ENCODE measurements at places on chromosomes 11 and 22. TPM values are rescaled to one million over a fixed set of nuclear protein-coding genes. Genes with fewer than 3 reads are reported as not detected.

- no peak for ATAC-seq
Observed at GRCh38 chr22:49953680-49954344, 6.8 kb upstream of the PIM3 start.

DNA sequence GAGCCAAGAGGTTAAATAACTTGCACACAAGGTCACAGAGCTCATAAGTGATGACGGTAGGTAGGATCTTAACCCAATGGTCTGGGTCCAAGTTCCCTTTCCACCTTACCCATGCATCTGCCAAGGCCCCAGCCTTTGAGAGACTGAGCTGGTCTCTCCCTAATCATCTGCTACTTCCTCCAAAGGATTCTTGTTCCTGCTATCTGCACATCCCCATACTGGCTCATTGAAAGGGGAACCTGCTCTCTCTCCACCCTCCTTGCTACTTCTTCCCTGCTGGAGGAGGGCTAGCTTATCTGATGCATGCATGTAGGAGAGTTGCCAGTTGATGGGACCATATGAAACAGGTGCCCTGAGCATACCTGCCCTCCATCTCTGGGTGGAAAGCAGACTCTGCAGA is 47.7 kb downstream of the COMMD9 start:
- ATAC-seq, result no peak

DNA sequence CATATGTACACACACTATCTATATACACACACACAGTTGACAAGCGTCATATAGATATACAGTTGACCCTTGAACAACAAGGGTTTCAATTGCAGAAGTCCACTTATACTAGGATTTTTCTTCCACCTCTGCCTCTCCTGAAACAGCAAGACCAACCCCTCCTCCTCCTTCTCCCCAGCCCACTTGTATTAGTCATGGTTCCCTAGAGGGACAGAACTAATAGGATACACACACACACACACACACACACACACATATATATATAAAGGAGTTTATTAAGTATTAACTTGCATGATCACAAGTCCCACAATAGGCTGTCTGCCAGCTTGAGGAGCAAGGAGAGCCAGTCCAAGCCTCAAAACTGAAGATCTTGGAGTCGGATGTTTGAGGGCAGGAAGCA is 92.9 kb downstream of the DHCR7 start:
- no peak for ATAC-seq

DNA sequence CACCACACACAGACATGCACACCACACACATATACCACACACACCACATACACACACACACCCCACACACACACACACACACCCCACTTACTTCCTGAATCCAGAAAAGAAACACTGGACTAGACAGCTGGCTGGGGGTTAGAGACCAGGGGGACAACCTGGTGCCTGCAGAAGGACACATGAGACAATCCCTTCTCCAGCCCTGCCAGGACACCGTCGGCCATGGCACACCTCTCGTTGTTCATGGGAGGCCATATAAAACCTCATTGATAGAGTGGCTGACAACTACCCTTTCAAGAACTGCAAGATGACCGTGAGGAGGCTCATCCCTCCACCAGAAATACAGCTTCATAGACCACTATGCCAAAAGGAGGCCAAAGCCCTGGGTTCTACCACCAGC is 54.3 kb downstream of the IGSF9B start:
- ATAC-seq, result no peak

- no peak for ATAC-seq
Observed at GRCh38 chr11:14519597-14519916, 629 bp downstream of the PSMA1 start.

The CARNS1 gene
- total RNA-seq, result 2.1 TPM

The MS4A8 gene
- 0.50 TPM for total RNA-seq

Data from motor neuron (in vitro differentiated cells).